ENCODE measurements at places on chromosomes 1 and 21.

DNA sequence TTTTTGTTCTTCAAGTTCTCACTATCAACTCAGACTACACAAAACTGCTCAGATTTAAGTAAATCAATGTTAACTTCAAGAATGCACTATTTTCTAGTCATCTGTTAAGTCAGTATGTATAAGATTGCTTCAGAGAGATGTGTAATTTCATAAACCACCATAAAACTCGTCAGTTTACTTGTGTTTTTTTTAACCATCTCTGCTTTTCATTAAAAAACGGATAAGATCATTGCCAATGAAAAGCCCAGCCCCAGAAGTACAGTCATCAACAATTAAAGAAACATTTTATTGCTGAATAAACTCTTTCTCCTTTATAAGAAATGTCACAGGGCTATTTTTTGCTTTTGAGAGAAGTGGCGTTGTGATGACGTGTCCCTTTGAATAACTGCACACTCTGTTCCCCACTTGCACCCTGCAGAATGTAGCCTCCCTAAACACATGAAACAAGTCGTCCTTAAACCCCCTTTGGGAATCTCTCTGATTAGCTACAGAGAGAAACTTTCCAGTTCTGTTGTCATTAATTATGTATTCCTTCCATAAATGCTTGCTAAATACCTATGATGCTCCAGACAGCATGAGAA is 202.7 kb upstream of the FOXD3 start:
- no peak for DNase-seq

DNA sequence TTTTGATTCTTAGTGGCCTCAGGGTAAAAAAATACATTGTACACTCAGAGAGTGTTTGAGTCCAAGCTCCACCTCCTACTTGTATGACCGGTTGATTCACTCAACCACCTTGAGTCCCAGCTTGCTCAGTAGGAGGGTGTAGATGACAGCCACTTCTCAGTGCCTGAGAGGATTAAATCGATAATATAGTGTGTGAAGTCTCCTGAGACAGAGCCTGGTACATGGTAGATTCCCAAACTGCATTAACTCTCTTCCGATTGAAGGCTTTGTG is 38.4 kb downstream of the NCMAP start:
- DNase-seq = no peak

DNA sequence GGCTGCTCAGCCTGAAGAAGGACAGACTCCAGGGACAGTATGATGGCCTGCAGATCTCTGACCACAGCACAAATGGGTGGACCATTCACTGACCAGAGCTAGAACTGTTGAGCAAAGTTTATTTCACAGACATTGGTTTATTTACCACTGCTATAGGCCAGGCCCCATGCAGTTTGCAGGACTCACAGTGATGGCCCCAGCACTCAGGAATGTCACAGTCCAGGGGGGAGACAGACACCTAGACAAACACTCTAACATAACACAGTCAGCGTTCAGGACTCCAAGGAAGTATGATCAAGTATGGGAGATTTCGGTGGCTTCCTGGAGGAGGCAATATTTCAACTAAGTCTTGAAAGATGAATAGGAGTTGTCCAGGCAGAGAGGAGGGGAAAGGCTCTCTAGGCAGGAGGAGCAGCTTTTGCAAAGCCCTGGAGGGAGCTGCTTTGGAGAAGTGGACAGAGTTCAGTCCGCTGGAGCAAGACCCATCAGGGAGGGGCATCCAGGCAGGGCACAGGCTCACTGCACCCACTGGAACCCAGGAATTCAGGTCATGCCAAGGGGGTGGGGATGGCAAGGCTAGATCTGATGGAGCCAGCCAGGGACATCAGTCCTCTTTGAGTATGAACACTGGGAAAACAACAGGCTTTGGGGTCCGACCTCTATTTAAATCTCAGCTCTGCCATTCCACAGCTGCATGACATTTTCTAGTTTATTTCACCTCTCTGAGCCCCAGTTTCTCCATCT is 454.3 kb downstream of the MATN1 start:
- no peak for DNase-seq

- DNase-seq = no peak
Observed at GRCh38 chr1:54325703-54326461, 80.3 kb downstream of the SSBP3 start.

- no peak for DNase-seq
Observed at GRCh38 chr1:8382608-8383505, 64.9 kb downstream of the SLC45A1 start.
